ENCODE measurements at places on chromosomes 3 and 15.

- DNase-seq, result no peak
Observed at GRCh38 chr15:70072479-70072878, 25.2 kb downstream of the TLE3 start.

GRCh38 chr15:92020207-92020606, 166.7 kb downstream of the SLCO3A1 start:
- DNase-seq, result no peak

GRCh38 chr3:13021141-13022114, 51.8 kb downstream of the IQSEC1 start:
- no peak for DNase-seq

DNA sequence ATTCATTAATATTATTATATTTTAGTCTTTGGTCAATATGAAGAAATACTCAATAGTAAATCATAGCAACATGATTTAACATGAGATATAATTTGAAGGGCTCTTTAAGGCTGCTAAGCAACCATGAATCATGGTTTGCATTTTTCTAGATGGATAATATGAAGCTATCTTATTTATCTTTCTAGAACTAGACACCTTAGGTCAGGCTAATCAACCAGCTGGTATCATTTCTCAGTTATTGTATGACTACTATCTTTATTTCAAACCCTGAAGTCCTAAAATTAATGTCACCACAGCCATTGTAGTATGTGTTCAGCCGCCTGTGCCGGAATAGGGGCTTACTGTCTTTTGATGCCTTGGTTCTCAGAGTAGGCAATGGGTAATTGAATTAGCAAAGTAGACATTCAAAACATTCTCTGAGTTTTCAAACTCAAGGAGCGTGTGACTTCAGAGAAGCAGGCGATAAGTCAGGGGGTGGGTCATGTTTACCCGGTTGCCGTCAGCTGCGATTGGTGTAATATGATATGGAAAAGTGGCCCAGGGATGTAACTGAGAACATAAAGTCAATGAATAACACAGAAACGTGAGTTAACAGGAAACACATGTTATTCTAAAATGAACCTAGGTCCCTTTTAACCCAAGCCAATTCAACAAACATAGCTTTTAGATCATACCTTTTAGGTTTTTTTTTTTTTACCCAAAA, 93.4 kb upstream of the CTDSPL start:
- no peak for DNase-seq

- DNase-seq, result no peak
Observed at GRCh38 chr3:23785882-23786281, 19.9 kb upstream of the UBE2E1 start.

- no peak for DNase-seq
Observed at GRCh38 chr3:84136425-84136824, 822.4 kb upstream of the CADM2 start.

DNA sequence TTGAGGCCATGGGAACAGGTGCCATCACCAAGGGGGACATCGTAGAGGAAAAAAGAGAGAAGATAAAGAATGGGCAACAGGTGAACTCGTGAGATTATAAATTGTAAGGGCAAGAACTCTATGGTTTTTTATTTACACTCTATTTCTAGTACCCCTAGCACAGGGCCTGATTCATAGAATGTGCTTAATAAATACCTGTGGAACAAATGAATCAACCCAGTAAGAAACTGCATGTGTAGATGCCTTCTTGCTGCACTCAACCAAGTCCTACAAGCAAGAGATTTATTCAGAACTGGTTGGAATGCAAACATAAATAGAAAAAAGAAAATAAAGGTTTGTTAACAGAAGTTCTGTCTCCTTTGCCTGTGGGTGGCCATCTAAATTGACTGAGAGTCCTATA, 18.7 kb upstream of the KPNA1 start:
- DNase-seq, result no peak

DNA sequence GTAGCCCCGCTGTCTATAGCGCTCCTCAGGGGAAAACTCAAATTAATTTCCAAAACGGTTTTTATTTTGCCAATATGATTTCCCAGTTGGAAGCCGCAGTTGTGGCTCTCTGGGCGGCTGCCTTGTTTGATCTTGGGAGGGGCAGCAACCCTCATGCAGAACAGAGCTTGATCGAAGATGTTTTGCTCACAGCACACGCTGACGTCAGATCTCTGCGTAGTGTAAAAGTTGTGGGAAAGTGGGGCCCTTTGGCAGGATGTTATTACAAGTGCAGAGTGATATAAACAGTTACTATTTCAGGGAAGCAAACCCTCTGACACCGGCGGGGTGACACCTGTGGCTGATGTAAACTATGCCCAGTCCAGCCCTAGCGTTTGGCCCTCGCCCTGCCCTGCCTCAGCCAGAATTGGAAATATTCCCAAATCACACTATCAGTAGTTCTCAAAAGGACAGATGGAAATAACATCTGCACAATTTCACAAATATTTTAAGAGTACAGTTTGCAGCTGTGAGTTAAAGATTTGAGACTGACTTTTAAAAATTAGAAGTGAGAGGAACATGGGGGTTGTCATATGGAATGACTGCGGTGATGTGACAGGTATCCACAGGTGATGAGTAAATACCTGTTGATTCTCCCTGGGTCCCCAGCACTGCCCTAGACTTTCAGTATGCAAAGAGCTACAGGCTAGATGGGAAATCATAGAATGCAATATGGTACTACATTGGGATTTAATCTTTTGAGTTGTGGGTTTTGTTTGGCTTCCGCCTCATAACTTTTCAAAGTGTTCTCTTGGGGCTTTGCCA, 1.7 kb downstream of the SYNM start:
- no peak for DNase-seq

GRCh38 chr3:13022348-13023234, 50.6 kb downstream of the IQSEC1 start:
- DNase-seq, result no peak

DNA sequence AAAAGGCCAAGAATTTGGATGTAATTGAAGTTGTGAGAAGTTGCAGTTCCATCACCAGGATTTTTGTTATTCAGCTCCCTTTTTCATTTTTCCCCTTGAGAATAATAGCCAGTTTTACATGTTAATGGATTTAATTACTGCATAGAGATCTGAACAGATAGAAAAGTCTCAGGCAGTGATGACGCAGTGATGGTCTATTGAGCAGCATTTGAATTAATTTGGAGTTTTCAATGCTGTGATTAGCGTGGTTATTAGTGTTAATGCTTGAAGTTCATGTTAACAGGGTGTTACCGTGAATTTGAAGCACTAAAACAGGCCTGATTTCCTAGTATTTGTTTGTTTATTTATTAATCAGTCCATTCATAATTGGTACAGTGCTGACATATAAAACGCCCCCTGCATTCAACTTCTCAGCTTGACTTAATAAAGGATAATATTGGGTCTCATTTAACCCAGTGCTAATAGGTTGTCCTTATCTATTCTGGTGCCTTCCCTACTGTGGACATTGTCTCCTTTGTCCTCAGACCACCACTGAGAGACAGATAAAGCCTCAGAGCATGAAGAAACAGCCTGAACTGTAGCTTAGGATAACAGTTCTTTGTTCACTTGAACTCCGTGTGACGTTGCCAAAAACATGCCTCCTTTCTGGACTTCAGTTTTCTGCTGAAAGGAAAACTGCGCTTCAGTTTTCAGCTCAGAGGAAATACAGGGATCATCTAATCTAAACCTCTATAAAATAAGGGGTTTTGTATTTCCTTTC, 82.4 kb downstream of the RTP4 start:
- no peak for DNase-seq

GRCh38 chr15:86555098-86555497, 475.4 kb downstream of the AGBL1 start:
- no peak for DNase-seq

GRCh38 chr3:171970301-171970788, 69.0 kb upstream of the FNDC3B start:
- DNase-seq, result no peak

GRCh38 chr3:47761046-47761445, 20.6 kb downstream of the SMARCC1 start:
- no peak for DNase-seq

DNA sequence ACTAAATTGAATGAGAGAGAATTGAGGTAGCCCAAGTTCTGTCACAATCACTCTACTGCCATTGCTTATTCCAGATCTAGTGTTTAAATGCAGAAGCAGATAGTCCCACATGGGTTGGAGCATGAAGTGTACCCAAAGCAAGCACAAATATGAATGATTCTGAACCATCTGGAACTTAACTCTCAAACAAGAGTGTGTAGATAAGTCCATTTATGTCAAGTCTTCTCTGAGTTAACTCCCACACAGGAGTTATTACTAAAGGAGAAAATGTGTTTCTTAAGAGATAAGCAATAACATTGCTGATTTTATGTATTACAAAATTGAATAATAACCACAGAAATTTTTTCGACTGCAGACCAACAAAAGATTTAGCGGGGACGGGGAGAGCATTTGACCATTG, 33.6 kb downstream of the PAQR9 start:
- DNase-seq, result no peak

DNA sequence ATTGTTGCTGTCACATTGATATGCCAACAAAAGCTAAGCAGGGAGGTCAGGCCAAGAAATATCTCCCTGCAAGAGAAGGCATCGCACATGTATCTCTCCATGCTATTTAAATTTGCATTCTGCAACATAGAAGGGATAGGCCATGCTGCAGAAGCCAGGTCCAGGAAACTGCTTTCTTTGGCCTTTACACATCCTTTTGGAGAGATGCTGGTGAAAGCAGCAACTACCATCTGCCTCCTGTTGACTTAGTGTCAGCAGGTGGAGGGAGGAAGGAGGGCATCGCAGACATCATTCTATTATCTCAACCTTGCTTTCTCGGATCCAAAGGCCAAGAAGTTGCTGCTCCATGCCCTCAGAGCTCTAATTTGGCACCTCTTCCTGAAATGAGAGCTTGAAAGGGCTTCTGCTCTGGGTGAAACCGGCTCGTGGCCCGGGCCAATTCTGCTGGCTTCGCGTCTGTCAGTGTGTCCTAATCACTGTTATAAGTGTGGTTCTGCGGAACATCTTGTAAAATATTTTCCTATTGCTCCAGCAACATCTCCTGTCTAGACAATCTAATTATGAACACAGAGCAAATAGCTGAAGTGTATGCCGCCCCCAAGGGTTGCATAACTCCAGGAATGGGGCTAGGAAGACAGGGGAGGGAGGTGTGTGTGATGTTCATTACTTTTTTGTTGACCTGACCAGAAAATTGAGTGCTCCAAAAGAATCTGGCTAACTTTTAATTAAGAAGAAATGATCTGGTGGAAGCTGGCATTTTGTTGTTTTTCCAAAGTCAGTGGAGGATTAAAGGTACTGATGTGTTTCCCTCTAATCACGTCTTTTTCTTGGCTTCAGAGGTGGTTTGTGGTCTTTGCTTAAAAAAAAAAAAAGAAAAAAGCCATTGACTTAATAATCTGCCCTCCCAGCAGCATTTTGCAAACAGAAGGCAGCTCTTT, 89.1 kb downstream of the TPRG1 start:
- DNase-seq, result no peak

- DNase-seq, result no peak
Observed at GRCh38 chr3:43095370-43095769, 10.5 kb downstream of the POMGNT2 start.

- no peak for DNase-seq
Observed at GRCh38 chr3:110494728-110495127, 576.9 kb upstream of the NECTIN3 start.

GRCh38 chr3:13231781-13232666, 158.8 kb upstream of the IQSEC1 start:
- no peak for DNase-seq

DNA sequence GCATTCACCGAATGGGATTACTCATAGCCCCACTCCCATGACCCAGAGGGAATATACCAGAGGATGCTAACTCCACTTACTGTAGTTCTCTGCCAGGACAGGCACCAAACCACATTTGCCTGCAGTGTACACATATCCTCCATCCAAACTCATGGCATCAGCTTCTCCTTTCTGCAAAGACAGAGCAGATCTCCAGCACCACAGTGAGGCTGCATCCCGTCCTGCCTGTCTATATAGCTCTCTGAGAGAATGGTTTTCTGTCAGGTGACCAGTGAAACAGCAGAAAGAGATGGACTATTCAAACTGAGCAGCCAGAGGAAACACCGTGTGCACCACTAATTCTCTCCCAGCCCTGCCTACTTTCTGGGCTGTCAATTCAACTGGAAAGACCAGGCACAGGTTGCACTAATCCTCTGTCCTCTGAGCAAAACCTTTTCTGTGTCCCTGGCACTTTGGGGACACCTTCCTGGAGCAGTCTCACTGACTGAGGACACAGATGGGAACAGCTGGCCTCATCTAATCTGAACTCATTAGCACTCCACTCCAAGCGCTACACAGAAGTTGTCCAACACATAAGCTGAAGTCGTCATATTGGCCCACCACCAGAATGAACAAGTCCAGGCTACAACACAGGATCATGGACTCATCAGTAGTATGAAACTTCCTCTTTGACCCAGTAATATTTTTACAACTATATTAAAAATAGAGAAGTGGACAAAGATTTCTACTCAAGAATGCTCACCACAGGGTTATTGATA, 17.3 kb downstream of the LTF start:
- no peak for DNase-seq

GRCh38 chr15:75775296-75776064, 62.8 kb upstream of the CSPG4 start:
- no peak for DNase-seq

DNA sequence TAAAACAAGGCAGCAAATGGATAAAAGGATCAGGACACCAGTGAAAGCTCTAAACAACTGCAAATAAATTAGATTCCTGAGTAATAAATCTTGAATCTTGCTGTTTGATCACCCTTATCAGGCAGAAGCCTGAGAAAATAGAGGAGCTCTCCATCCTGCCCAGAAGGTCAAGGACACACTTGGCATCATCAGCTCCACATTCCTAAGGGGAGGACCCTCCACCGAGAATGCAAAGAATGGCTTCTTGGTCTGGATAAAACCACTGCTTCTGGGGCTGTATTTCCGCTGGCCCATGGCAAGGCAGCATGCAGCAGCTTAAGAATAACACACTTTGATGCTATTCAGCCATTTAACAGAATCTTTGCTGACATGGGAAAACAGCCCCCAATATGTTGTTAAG, 108.9 kb upstream of the TSC22D2 start:
- DNase-seq, result no peak

- no peak for DNase-seq
Observed at GRCh38 chr3:23923786-23924185, 6.9 kb downstream of the RPL15 start.
